ENCODE measurements at places on chromosomes 1 and 21. TPM values are rescaled to one million over a fixed set of nuclear protein-coding genes. Genes with fewer than 3 reads are reported as not detected.
A peak's percentile ranks its signal among the peaks of the same experiment; 100 is the strongest.

DNA sequence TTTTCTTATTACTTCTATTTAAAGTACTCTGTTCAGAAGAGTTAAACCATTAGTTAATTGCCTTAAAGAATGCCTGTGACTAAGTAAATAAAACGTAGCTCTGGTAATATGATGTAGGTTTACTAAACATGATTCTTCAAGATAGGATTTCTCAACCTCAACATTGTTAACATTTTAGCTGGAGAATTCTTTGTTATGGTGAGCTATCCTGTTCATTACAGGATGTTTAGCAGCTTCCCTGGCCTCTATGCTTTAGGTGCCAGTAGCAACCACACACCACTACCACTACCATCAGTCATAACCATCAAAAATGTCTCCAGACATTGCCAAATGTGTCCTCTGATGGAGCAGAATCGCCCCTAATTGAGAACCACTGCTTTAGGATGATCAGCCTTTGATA, 10.7 kb downstream of the RPF1 start:
- no peak overlapping the region for H3K27ac ChIP-seq
- no peaks in the 10 kb centered on the region for H3K27me3 ChIP-seq
- peaks cover 49% of the 10 kb centered on the region for H3K36me3 ChIP-seq
- DNase-seq: no peak
- H3K4me3 ChIP-seq: no peak overlapping the region

DNA sequence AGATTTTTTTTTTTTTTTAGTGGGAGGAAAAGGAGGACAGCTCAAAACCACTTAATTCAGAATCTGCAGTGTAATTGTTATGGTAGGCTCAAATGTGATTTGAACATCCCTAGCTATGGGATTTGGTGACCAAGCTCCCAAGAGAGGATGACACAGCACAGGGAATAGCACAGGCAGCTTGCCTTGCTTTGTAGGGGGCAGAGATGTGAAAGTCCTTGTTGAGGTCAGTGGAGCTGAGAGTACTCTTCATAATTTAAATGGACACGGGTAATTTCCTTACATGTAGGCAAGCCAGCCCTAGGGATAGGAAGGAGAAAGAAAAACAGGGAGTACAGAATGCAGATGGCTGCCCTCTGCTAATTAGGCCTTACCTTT, 3.2 kb upstream of the UCK2 start:
- H3K4me3 ChIP-seq: no peak overlapping the region
- no peak overlapping the region for H3K27ac ChIP-seq

- no peaks in the 10 kb centered on the region for H3K27me3 ChIP-seq
- no peak overlapping the region for H3K27ac ChIP-seq
- H3K4me1 ChIP-seq: peaks cover 7% of the 10 kb centered on the region
- H3K36me3 ChIP-seq: no peaks in the 10 kb centered on the region
- no peak for DNase-seq
- no peak overlapping the region for H3K4me3 ChIP-seq
Observed at GRCh38 chr1:31598980-31599379, 18.5 kb upstream of the HCRTR1 start.

Gene MIXL1
- 0.69 TPM for total RNA-seq

DNA sequence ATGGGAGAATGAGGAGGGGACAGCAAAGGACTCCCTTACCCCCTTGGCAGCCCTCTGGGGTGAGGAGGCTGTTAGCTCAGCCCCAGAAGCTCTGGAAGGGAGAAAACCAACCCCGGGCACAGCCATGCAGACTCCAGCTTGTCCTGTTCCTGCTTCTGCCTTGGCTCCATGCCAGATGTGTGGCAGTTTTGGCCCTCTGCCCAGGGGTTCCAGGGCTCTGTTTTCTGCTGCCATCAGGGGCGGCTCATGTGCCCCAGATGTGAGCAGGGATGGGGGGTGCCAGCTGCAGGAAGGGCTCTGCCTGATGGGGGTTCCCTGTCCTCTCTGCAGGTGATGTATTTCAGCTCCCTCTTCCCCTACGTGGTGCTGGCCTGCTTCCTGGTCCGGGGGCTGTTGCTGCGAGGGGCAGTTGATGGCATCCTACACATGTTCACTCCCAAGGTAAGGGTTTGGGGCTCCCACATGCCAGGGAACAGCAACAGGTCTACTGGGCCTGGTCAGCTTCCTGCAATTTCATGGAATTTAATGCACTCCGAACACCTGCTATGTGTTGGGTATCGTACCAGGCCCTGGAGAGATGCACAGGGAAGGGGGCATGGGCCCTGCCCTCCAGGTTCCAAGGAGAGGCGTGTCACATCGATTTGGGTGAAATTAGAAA, 26.1 kb downstream of the SLC6A17 start:
- no peaks in the 10 kb centered on the region for H3K27me3 ChIP-seq
- no peaks in the 10 kb centered on the region for H3K4me1 ChIP-seq
- H3K27ac ChIP-seq: no peak overlapping the region

DNA sequence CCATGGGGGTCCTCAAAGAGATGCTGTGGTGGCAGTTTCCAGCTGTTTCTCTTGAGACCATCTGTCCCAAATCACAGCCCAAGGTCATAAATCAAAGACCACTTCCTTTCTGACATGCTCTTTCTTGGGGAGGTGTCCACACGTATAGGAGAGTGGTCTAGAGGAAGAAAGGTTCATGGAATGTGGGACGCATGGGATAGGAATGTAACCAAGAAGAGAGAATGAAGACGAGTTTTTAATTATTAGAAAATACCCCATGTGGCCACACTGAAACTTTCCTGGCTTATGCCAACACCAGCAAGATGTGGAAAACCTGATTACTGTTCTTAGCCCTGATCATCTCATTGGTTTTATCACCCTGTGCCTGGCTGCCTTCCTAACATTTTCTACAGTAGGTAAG, 124.2 kb upstream of the IFFO2 start:
- peaks cover 38% of the 10 kb centered on the region for H3K36me3 ChIP-seq
- no peaks in the 10 kb centered on the region for H3K27me3 ChIP-seq
- H3K4me1 ChIP-seq: no peaks in the 10 kb centered on the region
- H3K4me3 ChIP-seq: no peak overlapping the region

DNA sequence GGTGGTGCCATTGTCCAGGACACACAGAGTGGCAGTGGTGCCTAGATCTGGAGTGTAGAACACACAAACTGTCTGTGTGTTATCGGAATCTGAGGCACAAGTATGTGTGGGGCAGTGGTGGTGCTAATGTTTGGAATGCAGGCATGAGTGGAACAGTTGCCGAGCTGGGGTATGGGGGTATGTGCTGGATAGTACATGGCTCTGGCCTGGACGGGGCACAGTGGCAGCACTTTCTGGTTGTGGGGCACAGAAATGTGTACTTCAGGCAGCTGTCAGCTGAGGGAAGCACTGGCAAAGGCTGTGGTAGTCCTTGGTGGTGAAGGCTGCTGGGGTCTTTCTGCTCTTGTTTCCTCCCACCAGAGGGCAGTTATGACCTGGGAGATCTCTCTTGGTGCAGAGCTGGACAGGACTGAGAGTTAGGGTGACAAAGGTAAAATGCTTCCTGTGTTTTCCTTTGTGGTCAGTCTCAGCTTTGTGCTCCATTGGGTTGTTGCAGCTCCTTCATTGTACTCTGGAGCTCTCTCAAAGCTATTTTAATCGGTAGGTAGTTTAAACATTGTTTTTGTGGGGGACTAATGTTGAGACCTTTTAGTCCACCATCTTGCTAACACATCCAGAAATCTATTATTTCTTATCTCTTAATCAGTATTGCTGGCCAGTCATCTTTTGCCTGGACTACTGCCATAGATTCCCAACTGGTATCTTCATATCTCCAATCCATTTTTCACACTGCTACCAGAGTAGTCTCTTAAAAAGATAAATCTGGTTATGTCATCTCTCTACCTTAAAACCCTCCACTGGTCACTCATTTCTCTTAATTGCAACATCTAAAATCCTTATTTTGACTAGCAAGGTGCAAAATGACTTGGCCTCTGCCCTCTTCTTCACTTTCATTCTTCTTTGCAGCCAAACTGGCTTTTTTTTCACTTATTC, 83.9 kb upstream of the NBPF4 start:
- no peak overlapping the region for H3K27ac ChIP-seq
- DNase-seq: no peak
- H3K4me1 ChIP-seq: no peaks in the 10 kb centered on the region
- H3K27me3 ChIP-seq: no peaks in the 10 kb centered on the region
- no peak overlapping the region for H3K4me3 ChIP-seq

Gene WNT4
- 0.92 TPM for total RNA-seq

GRCh38 chr1:75643460-75643859, 32.5 kb upstream of the SLC44A5 start:
- H3K27me3 ChIP-seq: no peaks in the 10 kb centered on the region
- no peak overlapping the region for H3K4me3 ChIP-seq
- no peaks in the 10 kb centered on the region for H3K36me3 ChIP-seq

- H3K4me3 ChIP-seq: no peak overlapping the region
- no peaks in the 10 kb centered on the region for H3K36me3 ChIP-seq
- H3K27me3 ChIP-seq: no peaks in the 10 kb centered on the region
- H3K4me1 ChIP-seq: no peaks in the 10 kb centered on the region
- no peak for DNase-seq
- no peak overlapping the region for H3K27ac ChIP-seq
Observed at GRCh38 chr1:165928075-165928731, 100.8 kb downstream of the UCK2 start.

DNA sequence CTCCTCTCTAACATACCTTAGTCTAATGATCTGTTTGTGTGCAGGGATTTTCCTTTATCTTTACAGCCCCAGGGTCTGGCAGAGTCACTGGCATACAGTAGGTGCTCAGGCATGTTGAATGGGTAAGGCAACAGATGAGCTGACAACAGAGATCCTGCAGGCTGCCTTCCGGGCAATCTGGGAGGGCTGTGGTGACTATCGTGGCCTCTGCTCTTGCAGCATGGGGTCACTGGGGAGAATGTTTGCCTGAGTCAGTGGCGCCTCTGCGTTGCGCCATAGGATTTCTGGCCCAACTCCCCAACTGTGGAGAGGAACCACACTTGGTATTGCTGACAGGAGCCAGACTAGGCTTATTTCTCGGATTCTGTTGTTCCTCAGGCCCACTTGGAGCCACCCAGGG, 93.8 kb downstream of the LAMC2 start:
- H3K4me1 ChIP-seq: no peaks in the 10 kb centered on the region
- no peaks in the 10 kb centered on the region for H3K27me3 ChIP-seq
- H3K36me3 ChIP-seq: no peaks in the 10 kb centered on the region
- no peak overlapping the region for H3K4me3 ChIP-seq

DNA sequence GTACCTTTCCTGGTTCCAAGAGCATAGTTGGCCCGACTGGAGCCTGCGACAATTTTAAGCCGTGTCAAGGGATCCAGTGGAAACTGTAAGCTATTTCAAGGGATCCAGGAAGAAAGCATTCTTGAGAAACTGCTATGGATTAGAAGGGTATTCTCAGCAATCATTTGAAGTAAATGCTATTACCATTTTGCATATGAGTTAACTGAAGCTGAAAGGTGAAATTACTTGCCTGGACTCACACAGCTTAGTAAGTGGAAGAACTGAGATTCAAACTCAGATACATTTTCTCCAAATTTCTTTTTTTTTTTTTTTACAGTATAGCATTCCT, 589 bp downstream of the ZNF684 start:
- H3K4me1 ChIP-seq: peaks cover 7% of the 10 kb centered on the region
- peak overlapping the region; percentile 93 for H3K27ac ChIP-seq
- H3K27me3 ChIP-seq: no peaks in the 10 kb centered on the region
- peak overlapping the region; percentile 89 for H3K4me3 ChIP-seq

DNA sequence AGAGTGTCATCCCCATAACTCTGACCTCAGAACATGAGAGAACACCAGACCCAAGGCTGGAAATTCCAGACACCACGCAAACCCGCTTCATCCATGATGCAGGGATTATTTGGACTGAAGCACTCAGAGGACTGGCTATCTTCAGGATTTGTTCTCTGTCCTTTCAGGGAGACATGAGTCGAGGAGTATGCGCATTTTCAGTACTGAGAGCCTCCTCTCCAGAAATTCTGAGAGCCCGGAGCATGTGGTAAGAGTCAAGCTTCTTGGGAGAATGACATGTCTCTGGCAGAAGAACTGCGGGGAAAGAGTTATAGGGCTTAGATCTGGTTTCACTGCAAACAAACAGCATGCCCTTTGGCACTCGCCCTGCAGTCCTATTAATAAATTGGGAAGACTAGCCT, 6.9 kb downstream of the LAX1 start:
- no peak overlapping the region for H3K4me3 ChIP-seq
- H3K4me1 ChIP-seq: no peaks in the 10 kb centered on the region
- no peak for DNase-seq
- H3K27me3 ChIP-seq: 0 out of 2 replicates have a peak, but pooled peaks cover 2% of the 10 kb centered on the region

Gene RNU1-3
- 1,290 TPM for total RNA-seq

DNA sequence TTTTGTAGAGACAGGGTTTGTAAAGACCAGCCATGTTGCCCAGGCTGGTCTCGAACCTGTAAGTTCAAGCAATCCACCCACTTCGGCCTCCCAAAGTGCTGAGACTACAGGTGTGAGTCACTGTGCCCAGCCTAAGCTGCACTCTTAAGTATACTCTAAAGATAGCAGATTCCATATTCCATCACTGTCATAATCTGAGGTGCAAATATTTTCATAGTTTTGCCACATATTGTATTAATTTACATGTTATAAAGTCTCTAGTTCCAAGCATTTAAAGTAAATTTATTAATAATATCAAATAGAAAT, 121.3 kb downstream of the HFM1 start:
- no peaks in the 10 kb centered on the region for H3K4me1 ChIP-seq
- H3K36me3 ChIP-seq: no peaks in the 10 kb centered on the region
- H3K4me3 ChIP-seq: no peak overlapping the region
- H3K27ac ChIP-seq: no peak overlapping the region
- H3K27me3 ChIP-seq: peaks cover 4% of the 10 kb centered on the region

- peaks cover 24% of the 10 kb centered on the region for H3K4me1 ChIP-seq
- DNase-seq: no peak
- no peak overlapping the region for H3K4me3 ChIP-seq
Observed at GRCh38 chr1:234899041-234899729, 229.5 kb downstream of the TOMM20 start.

DNA sequence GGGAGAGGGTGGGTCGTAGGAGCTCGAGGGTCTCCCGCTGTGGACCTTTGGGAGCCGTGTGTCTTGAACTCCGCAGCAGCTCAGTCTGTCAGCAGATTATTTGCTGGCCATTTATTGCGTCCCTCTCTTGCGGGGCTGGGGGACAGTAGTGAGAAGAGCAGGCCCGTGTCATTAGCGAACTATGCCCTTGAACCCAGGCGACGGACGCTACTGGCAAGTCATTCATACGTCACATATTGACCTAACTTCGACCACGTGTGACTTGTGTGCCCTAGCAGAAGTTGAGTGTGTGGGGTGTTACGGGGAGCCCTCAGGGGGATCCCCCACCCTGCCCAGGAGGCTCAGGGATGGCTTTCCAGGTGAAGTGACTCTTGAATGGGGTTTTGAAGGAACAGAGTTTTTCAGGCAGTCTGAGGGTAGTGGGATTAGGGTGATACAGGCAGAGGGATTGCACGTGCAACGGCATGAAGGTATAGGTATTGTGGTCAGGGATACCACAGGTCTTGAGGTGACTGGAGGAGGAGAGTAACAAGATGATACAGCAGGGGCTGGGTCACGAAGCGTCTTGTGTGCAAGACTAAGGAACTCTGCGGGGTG, 13.0 kb downstream of the RCC1 start:
- H3K36me3 ChIP-seq: peaks cover 4% of the 10 kb centered on the region
- peaks cover 11% of the 10 kb centered on the region for H3K4me1 ChIP-seq
- peak overlapping the region; percentile 92 for H3K27ac ChIP-seq
- peak overlapping the region; percentile 60 for H3K4me3 ChIP-seq
- no peaks in the 10 kb centered on the region for H3K27me3 ChIP-seq

GRCh38 chr1:236133339-236133738, 9.0 kb upstream of the GPR137B start:
- DNase-seq: no peak
- H3K27me3 ChIP-seq: no peaks in the 10 kb centered on the region
- H3K36me3 ChIP-seq: no peaks in the 10 kb centered on the region
- no peak overlapping the region for H3K27ac ChIP-seq
- no peaks in the 10 kb centered on the region for H3K4me1 ChIP-seq

- no peak for DNase-seq
- H3K4me3 ChIP-seq: no peak overlapping the region
- no peaks in the 10 kb centered on the region for H3K4me1 ChIP-seq
- no peaks in the 10 kb centered on the region for H3K36me3 ChIP-seq
- peaks cover 3% of the 10 kb centered on the region for H3K27me3 ChIP-seq
Observed at GRCh38 chr1:180244840-180245239, 14.8 kb downstream of the LHX4 start.

Data from Panc1 (cell line).